ENCODE measurements at places on chromosomes 16 and 17.
A peak's percentile ranks its signal among the peaks of the same experiment; 100 is the strongest.

DNA sequence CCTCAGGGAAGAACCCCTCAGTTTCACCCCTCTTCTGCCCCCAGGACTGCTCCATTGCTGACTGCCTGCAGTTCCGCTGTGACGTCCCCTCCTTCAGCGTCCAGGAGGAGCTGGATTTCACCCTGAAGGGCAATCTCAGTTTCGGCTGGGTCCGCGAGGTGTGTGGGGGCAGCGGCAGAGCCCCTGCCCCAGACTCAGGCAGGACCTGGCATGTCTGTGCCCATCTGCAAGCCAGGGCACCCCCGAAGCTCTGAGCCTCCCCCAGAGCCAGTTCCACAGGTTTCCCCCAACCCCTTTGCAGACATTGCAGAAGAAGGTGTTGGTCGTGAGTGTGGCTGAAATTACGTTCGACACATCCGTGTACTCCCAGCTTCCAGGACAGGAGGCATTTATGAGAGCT, 4.4 kb downstream of the COX6A2 start:
- no peak for DNase-seq

GRCh38 chr16:60432472-60432871, 1603.8 kb downstream of the CDH8 start:
- no peak for DNase-seq

GRCh38 chr17:54368906-54369305, 531.7 kb upstream of the TOM1L1 start:
- DNase-seq: no peak

- no peak for DNase-seq
Measured at GRCh38 chr17:39927929-39928857, 661 bp downstream of the LRRC3C start.

- DNase-seq: no peak
Measured at GRCh38 chr17:57406131-57406980, 150.0 kb downstream of the MSI2 start.

- no peak for DNase-seq
Measured at GRCh38 chr16:87474566-87474996, 18.2 kb downstream of the ZCCHC14 start.

DNA sequence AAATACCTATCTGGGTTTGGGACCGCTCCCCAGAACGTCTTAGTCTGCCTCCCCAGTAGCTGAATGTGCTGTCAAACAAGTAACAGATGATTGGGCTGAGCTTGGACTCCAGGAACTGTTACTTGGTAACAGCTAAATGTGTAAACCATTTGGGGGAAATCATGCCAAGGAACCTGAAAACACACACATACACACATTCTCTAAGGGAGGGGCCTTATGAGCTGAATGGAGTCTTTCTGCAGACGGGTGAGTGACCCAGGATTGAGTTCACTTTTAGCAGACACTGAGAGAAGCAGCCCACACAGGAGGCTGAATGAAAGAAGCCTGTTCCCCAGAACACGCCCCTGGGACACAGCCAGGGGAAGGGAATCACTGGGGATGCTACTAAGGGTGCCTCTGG, 1.6 kb downstream of the ACLY start:
- DNase-seq: no peak

GRCh38 chr17:7523033-7523432, 25.8 kb upstream of the TNFSF12 start:
- DNase-seq: no peak

DNA sequence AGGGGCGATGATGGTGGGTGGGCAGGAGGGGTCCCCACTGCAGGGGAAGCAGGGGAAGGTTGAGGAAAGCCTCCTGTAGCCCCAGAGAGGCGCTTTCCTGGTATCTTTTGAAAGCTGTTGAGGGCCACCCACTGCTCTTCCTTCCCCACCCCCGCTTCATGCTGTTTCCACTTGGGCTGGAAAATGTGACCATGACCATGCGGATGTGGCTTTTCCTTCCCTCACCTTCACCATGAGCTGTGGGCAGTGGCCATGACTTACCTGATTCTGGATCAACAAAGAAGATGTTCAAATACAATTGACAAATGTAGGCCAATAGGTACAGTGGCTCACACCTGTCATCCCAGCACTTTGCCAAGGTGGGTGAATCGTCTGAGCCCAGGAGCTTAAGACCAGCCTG, 13.8 kb downstream of the MVP start:
- no peak for DNase-seq

DNA sequence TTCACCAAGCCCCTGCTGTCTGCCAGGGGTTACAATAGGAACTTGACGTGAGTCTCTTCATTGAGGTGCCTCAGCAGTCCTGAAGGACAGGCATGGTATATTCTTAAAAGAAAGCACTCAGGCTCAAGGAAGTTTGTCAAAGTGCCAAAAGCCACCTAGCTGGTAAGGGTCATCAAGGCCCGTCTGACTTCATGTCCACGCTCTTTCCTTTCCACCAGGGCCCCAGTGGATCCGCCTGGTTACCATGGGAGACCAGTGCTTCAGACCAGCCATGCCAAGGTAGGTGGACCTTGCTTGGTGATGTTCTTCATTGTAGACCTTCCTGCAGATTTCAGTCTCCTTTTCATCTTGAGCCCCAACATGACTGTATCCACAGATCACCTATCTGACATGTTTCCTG, 27.6 kb upstream of the CCL1 start:
- DNase-seq: no peak

DNA sequence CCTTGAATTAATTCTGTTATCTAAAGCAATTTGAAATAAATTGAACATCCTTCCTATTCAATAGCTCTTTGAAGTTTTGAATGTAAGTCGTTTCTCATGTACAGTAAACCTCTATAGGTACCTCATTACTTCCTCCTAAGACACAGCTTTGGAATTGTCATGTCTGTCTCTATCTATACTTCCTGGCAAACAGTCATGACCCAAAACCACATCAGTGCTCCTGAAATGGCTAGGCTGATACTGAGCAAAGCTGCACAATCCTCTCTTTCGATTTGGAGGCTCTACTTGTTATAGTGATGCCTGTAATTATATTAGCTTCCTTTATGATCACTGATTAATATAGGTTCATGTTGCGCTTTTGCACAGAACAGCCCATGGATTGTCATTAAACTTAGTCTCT, 110.1 kb downstream of the ADAMTS18 start:
- no peak for DNase-seq

- no peak for DNase-seq
Measured at GRCh38 chr17:79305376-79305767, 230.7 kb downstream of the ENGASE start.

DNA sequence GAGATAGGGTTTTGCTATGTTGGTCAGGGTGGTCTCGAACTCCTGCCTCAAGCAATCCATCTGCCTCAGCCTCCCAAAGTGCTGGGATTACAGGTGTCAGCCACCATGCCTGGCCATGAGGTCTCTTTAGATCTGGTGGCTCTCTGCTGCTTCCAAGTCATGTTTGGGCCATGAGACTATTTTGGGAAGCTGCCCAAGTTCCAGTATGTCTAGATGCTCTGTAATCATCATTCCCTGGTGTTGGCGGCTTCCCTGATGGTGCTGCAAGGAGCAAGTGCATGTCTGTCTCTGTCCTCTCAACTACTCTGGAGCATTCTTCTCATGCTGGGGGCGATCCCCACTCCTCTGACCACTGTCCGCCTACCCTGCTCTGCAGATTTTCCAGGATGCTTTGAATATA, 6.4 kb upstream of the ODF4 start:
- no peak for DNase-seq

DNA sequence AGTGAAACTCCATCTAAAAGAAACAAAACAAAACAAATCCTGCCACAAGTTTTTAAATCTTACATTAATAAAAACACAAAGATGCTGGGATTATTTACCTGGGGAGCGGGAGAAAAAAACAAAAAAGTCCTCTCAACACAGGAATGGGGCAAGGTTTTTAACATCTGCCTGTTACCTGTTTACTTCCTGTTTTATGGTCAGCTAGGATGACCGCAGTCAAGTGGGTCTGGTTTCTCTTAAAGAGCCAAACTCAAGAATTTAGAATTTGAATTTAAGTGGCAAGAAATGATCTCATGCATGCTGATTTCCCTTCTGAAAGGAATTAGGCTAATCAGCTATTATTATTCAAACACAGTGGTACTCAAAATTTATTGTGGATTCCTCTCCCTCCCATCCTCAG, 39.7 kb upstream of the TBC1D3K start:
- no peak for DNase-seq

- no peak for DNase-seq
Measured at GRCh38 chr17:41256291-41256685, 1.1 kb downstream of the KRTAP9-9 start.

GRCh38 chr17:20097330-20097729, 88.2 kb downstream of the SPECC1 start:
- no peak for DNase-seq

GRCh38 chr17:70070305-70071027, 4.6 kb upstream of the KCNJ16 start:
- DNase-seq: no peak

DNA sequence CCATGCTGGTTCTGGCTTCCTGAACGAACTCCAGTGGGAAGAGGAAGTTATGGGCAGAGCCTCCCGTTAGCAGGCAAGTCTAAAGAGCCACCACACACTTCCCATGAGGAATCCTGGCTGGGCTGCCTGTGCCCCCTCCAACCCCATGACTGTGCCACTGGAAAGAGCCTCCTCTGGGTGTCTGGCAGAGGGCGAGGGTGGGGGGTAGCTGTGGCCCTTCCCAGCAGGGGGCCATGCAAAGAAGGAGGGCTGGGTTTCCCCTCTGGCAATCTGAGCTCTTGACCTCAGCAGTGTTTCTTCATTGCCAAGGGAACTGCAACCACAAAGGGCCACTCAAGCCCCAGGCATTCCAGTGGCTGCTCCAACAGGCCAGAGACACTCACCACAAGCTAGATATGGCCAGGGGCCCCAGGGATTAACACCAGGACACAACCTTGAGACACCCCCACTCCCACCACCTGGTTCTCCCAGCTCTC, 1.7 kb upstream of the RRAD start:
- no peak for DNase-seq

GRCh38 chr17:43534909-43535308, 11.2 kb downstream of the ETV4 start:
- no peak for DNase-seq

- DNase-seq: peak; percentile 48
Measured at GRCh38 chr17:7383742-7384488, 3.0 kb downstream of the TNK1 start.

GRCh38 chr16:78437352-78437968, 338.0 kb downstream of the WWOX start:
- DNase-seq: peak; percentile 7

DNA sequence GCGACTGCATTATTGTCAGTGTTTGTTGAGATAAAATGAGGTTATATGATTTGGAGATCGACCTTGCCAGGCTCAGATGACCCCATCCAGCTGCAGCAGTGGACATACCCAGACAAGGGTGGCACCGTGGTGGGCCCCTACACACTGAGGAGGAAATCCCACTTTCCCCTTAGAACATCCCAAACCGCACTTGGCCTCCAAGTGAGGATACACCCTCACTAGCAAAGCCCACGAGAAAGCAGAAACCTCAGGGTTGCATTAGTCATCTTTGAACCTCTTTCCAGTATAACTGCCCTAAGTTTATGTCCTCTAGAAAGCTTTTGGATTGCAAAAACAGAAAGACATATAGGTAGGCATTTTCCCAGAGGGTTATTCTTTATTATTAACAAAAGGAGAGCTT, 101.5 kb downstream of the CLEC16A start:
- no peak for DNase-seq

GRCh38 chr17:83082424-83082823, 3.0 kb downstream of the METRNL start:
- DNase-seq: no peak

- DNase-seq: no peak
Measured at GRCh38 chr16:30619638-30620037, 9.4 kb upstream of the ZNF689 start.

GRCh38 chr17:73431401-73432205, 119.8 kb upstream of the CDC42EP4 start:
- DNase-seq: no peak

DNA sequence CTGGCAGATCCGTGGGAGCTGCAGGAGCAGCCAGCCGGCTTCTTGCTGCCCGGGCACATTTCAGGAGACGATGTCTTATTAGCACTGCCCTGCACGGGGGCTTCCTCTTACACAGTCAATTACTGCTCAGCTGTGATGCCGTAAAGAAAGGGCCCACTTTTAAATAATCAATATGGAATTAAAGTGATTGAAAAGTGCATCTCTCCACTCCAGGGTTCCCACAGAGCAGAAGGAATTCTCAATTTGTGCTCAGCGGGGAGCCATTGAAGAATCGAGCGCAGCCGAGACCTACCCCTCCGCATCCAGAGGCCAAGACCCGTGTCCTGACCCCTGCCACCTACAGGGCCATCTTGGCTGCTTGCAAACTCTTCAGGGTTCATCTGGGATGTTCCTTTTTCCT, 399.4 kb upstream of the C16orf82 start:
- DNase-seq: no peak

DNA sequence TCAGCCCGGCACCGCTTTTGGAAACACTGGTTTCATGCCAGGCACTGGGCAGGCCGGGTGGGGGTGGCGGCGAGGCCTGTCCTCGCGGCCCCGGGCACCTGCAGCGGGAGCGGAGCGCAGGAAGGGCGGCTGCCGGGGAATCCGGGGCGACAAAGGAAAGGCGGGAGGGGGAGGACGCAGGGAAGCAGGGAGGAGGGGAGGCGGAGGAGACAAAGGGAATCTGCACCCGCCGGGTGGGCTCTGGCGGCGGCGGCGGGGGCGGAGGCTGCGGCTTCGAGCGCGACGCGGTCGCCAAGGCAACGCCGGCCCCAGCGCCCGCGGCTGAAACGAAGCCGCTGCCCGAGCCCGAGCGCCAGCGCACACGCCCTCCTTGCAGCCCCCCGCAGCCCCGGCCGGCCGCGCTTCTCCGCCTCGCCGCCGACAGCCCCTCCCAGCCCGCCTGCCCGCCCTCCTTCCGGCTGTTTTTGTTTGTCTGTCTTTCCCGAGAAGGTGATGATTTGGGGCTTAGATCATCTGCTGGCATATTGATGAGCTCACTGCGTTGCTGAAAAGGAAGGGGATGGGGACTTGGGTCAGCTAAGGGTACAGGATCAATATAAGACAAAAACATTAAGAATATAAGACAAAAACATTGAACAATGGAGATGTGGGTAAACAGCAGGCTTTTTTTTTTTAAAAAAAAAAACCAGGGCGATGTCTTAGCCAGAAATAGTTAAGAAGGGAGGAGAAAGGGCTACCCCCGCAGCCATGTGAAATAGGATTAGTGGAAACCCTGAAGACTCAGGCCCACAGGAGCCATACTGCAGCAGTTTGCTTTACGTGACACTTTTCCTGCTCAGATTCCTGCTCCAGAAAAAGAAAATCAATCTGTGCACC, 32.7 kb downstream of the CDK5R1 start:
- DNase-seq: no peak

- DNase-seq: no peak
Measured at GRCh38 chr17:70138291-70138865, 31.0 kb upstream of the KCNJ2 start.
